ENCODE measurements at places on chromosomes 6 and 20.

- no peak for DNase-seq
Observed at GRCh38 chr6:125546841-125547251, 202.6 kb upstream of the HEY2 start.

GRCh38 chr6:147757291-147757690 lies 248.8 kb downstream of the SAMD5 start:
- DNase-seq = no peak

DNA sequence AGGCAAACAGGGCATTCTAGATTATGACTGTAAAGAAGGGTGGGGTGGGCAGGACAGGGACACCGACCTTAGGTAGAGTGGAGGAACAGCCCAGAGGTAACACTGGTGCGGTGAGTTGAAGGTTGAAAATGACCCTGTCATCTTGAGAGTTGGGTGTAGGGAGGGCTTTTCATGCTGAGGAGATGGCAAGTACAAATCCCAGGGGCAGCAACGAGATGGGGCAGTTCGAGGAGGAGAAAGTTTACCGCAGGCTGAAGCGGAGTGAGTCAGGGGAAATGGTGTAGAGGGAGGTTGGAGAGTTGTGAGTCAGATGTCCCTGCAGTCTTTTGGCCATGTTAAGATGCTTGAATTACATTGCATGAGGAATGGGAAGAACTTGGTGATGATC lies 101.1 kb downstream of the HIVEP1 start:
- no peak for DNase-seq

GRCh38 chr6:135181333-135182070 lies 394 bp downstream of the MYB start:
- DNase-seq = no peak

- DNase-seq = no peak
Observed at GRCh38 chr6:35294308-35294945, 3.2 kb upstream of the DEF6 start.

DNA sequence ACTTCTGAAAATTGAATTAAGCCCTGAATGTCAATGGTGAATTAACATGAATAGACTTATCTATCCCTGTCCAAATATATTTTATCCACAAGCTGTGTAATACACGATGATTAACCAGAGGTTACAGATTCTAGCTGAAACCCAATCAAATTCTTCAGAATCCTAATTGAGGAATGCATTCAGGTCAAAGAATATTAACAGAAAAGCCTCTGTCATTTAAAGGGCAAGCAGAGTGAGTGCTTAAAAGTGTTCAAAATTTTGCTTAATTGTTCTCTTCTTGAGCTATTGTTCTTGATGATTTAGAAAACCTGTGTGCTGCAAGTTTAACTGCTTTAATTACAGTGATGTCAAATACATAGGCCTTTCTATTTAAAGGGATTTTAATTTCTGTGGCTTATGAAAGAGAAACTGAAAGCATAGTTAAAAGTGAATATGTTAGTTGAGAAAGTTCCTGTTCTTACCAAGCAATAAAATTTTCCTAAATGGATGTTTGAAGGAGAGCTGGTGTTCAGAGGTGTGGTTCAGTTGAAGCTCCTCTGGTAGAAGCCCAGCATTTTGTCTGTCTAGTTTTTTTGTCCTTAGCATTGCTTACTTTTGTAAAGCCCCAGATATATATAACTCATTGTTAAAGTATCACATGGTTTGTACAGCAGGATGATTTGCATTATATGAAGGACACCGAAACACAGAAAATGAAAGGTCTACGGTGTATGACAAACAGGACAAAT lies 466.3 kb upstream of the PLCB4 start:
- DNase-seq = no peak

DNA sequence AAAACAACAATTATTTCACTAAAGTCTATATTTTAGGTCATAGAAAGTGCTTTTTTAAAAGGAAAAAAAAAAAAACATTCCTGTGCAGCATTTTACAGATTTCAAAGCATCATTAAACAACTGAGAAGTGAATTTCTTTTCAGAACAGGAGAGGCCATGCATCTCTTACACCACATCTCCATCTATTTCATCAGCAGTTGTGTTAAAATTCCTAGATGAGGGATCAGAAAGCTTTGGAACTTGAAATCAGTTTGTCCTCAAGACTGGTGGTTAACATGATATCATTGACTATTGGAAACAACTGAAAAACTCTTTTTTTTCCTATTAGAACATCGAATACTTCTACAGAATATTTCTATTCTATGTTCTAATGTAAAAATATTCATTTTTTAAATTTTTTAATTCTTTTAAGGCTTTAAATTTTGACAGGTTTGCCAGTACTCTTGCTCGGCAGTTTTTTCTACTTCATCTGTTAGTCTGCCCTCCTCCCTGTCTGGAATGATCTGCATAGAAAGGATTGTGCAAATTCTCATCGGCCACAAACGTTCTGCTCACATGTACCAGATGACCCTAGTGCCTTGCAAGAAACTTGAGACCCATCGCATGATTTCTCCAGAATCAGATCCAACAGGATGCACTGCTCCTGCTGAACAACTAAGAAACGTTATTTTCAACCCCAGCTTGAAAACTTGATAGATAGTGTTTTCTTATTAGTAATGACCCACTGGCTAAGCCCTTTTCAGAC lies 411.0 kb upstream of the AGPAT4 start:
- no peak for DNase-seq

DNA sequence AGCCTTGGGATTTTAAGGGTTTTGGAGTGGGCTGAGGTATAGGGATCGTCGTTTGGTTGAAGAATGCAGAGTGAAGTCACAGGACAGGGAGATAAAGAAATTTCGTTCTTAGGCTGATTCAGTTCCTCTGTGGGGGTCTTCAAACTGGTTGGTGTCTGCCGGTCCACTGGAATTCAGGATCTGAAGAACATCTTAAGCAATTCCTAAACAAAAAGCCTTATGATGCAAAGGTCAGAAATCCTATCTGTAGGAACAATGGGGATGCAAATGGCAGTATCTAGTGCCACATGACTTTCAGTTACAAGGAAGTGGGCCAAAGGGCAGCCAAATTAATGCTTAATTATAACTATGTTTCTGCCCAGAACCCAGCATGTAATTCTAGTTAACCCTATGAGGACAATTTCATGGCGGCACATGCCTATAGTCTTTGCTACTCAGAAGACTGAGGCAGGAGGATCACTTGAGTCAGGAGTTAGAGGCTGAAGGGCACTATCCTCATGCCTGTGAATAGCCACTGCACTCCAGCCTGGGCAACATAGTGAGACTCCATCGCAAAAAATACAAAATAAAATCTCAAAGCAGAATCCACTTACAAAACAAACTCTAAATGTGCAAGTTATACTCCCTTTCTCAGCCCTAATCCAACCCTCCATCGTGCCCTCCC lies 4.6 kb upstream of the SLC2A10 start:
- DNase-seq = no peak

DNA sequence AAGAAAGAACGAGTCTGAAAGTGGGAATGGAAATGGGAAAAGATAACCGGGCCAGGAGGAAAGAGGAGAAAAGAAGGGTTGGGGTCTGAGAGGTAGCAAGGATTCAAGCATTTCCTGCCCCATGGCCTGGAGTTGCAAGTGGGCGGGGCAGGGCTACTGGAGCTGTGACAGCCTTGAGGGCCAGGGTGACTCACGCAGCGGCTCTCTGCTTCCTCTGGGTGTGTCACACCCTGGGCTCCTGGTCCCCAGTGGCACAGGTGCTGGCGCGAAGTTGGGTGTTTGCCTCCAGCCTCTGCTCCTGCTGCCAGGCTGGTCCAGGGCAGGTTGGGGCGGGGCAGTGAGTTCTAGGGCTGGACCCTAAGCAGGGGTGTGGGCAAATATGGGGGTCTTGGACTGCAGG lies 3.3 kb upstream of the ULBP3 start:
- DNase-seq = no peak

DNA sequence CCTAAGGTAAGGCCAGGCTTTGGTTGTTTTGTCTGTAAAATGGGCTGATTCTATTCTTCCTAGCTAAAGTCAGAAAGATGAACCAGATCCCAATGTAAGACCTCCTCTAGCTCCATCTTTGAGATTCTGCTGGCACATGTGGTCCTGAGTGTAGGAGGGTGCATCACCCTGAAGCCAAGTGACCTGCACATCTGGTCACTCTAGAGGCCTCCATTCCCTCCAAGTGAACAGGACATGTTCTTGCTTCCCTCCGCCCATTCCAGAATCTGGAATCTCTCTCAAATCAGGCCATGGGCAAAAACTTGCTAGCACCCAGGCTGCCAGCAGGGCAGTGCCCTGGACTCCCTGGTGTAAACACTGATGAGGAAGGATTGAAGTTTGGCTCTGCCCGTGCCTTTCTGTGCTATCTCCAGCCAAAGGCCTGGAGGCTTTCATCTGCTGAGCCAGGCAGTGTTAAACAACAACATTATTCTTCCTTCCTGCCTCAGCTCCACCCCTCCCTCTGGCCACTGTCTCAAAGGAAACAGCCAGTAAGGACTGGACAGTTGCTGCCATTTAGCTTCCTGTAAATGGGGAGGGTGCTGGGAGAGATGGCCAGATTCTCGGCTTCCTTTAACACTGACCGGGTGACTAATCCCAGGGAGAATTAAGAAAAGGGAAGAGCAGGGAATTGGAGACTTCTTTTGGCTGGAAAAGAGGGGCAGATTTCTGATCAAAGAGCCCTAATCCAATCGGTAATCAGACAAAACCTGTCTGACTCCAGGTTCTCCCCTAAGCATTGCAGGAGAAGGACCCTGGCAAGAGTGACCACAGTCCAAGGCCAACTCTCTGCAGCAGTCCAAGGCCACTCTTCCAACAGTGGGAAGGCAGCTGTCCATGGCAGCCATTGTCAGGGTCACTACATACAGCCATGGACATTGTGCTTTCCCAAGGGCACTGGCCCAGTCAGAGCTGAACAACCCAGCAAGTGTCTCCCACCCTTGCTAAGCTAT lies 19.5 kb upstream of the ADGRF1 start:
- no peak for DNase-seq

DNA sequence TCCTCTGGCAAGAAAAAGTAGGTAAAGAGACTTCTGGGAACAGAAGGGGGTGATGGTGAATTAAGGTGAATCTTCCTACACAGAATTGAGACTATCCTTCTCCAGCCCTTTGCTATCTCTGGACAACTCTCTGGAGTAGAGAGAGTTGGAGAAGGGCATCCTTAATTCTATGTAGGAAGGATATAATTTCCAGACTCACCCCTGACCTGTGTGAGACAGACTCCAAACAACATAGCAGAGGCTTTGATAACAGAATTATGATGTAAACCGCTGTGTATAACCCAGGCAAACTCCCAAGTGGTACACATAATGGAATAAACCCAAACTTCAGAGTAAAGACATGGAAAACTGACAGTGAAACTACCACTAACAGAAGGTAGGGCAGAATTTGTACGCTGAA lies 186.5 kb downstream of the MEI4 start:
- DNase-seq = no peak

DNA sequence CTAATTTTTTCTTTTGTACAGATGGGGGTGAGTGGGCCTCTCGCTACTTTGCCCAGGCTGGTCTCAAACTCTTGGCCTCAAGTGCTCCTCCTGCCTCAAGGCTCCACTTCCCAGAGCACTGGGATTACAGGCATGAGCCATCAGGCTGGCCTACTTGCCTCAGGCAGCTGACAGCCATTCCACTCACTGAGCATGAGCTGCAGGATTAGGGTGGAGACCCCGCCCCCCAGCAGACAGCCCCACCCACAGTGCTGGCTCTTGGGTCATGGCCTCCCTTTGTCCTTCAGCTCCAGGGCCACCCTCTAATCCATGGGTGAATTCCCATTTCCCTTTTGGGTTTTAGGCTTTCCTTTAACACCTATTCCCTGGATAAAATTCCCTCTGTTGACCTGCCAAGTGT lies 82.1 kb downstream of the BFSP1 start:
- no peak for DNase-seq

- no peak for DNase-seq
Observed at GRCh38 chr6:116866281-116866871, 10.7 kb upstream of the RFX6 start.

- no peak for DNase-seq
Observed at GRCh38 chr6:96898241-96898851, 655 bp upstream of the NDUFAF4 start.

DNA sequence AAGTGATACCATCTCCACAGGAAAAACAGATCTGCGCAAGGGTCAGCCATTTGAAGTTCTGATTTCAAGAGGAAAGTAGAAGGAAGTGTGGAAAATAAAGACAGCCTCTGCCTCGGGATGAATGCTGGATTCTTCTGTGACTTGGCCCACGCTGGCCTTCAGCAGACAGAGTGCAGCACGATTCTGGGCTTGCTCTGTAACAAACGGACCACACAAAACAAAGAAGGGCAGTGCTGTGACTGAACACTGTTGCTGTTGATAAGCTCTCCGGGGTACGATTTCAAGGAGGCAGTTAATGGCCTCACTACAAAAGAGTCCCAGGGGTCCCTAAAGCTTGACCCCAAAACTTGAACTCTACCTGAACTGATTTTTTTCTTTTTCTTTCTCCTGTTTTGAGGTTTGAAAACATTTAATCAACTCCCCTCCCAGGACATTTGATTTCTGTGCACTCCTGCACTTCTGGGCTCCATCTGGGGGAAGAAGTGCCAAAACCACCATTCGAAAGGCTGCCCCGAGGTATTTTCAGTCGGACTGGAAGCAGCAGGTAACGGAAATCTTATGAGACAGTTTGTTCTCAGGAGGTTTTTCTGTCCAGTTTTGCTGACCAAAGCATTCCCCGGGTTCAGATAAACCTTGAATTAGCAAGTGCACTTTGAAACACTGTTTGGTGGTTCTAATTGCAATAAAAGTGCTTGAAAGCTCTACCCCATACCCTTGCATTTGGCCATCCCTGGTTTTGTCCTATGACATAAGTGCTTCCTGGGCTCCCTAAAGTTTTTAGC lies 189.6 kb downstream of the MYLK4 start:
- DNase-seq = no peak

- DNase-seq = no peak
Observed at GRCh38 chr6:103872678-103873077, 987.0 kb downstream of the HACE1 start.

GRCh38 chr6:168349718-168350210 lies 30.2 kb upstream of the DACT2 start:
- DNase-seq = no peak

GRCh38 chr6:113137426-113137825 lies 719.7 kb upstream of the MARCKS start:
- DNase-seq = peak; percentile 65

DNA sequence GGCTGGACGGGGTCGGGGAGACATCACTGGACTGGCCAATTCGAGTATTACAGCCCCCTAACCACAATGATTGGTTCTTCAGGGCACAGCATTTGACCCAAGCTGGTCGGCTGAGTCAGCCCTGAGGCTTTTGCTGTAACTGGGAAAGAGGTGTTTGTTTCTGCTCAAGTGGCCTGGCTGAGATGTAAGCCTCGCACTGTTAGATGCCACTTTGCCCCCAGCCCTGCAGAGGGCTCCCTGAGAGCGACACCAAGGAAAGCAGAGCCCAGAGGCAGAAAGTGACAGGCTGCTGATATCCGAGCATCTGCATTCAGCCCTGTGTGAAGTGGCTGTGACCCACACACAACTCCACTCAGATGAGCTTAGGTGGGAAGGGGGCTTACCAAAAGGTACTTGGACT lies 19.4 kb downstream of the ERGIC3 start:
- DNase-seq = no peak
